Activated naive CD8-positive, alpha-beta T cell treated with anti-CD3 and anti-CD28 coated beads for 36 hours (primary cell): ENCODE measurements at places on chromosomes 2 and 18.

DNA sequence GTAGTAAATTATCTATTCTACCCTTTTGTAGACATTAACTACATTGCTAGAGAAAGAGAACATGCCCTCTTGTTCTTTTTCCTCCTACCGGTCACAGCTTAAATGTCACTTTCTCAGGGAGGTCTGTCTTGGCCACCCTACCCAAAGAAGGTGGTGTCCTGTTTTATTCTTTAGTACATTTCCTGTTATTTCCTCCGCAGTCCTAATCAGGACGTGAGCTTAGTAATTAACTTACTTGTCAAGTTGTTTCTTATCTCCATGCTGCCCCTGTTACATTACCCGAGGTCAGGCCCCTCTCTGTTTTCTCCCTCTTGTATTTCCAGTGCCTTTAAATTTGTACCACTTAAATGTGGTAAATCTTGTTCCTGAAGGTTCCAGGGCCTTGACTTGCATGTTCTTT is 73.7 kb upstream of the RMDN2 start:
- DNase-seq = no peak

GRCh38 chr2:25955869-25956535 is 26.3 kb downstream of the KIF3C start:
- no peak for DNase-seq

DNA sequence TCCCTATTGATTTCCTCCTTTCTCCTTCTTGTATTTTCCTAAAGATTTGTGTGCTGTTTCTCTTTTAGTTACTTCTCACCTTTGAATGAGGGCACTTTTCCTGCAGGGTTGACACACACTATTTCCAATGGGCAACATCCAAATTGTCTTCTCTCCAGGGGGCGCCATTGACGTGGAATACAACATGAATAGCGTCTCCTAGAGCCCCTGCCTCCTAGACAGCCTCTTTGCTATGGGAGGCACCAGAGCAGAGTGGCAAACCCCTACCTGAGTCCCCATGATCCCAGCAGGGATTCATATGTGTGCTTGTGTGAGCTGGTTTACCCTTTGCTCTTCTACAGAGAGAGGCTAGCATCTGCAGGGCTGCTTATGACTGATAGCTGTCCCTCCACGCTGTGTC is 61.3 kb upstream of the ITSN2 start:
- DNase-seq = peak; percentile 39

DNA sequence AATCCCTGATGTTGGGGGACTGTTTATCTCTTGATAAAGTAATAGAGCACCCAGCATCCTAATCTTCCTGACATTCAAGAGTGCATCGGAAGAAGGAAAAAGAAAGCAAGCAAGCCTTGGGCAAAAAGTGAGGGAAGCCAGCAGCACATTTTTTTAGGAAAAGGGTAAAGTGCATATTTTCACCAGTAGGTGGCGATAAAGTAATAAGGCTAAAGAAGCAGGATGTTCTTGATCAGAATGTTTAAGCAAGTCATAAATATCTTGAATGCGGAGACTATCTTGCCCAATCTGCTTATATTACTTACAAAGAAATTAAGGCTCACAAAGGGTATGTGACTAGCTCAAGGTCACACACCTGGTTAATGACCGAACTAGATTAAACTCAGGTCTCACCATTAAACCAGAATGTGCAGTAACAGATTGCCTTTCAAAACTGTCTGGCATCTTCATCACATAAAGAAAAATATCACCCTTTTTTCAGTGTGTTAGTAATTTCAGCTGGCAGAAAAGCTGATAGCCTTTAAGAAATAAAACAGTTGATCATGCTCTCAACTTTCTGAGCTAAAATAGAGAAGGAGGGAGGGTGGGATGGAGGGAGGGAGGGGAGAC is 83.8 kb downstream of the VIT start:
- no peak for DNase-seq

GRCh38 chr2:85760371-85760770 is 6.6 kb downstream of the ATOH8 start:
- no peak for DNase-seq

GRCh38 chr2:234457421-234457820 is 39.5 kb downstream of the ARL4C start:
- DNase-seq = no peak

GRCh38 chr2:175366815-175367214 is 185.3 kb upstream of the ATP5MC3 start:
- DNase-seq = peak; percentile 4

DNA sequence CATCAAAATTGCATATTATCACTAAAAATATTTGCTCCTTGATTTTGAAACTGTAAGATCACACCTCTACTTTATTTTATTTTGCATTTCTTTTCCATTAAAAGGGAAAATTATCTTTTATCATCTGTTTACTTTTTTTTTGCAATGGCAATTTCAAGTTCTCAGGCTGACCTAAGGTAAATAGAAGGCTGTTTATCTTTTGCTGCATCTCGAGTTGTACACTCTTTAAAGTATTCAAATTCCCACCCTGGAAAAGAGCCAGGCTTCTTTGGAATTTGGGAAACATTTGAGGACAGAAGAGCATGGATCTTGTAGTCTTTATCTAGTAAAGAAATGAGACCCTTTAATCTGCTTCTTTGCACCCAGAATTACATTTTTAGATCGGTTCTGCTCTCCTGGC is 645.7 kb downstream of the SLC4A3 start:
- DNase-seq = no peak
